ENCODE measurements at places on chromosomes 4 and X.

DNA sequence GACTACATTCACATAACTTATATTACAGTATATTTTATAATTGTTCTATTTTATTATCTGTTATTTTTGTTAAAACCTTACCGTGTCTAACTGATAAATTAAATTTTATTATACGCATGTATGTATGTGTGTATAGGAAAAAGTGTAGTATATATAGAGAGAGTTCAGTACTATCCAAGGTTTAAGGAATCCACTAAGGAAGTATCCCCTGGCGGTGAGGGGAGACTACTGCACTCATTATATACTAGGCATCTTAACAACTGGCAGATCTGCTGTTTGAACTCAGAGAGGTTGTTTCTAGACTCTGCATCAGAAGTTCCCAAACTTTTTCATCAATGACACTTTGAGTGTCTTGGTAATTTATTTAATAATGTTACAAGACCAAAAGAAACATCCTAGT lies 70.9 kb downstream of the NDST4 start:
- no peak for DNase-seq

- DNase-seq: no peak
Measured at GRCh38 chr4:87983996-87984395, 8.5 kb downstream of the SPP1 start.

DNA sequence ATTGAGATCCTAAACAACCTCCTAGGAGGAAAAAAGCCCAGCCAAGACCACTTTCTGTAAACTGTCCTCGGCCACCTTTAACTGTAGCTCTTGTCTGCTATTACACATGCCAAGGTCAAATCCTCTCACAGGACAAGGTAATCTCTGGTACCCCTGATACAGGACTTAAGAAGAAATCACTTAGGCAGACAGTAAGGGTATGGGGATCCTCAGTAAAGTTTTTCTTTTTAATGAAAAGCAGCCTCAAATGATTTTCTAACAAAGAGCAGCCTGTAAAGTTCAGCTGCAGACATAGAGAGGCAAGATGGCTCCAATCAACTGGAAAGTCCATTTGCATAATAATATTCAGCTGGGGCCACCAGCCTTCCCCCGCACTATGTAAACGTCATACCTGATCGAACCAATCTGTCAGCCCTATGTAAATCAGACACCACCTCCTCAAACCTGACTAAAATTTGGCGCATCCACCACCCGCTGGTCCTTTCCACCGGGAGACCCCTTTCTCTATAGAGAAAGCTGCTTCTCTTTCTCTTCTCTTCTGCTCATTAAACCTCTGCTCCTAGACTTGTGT lies 14.6 kb upstream of the MPP1 start:
- no peak for DNase-seq

DNA sequence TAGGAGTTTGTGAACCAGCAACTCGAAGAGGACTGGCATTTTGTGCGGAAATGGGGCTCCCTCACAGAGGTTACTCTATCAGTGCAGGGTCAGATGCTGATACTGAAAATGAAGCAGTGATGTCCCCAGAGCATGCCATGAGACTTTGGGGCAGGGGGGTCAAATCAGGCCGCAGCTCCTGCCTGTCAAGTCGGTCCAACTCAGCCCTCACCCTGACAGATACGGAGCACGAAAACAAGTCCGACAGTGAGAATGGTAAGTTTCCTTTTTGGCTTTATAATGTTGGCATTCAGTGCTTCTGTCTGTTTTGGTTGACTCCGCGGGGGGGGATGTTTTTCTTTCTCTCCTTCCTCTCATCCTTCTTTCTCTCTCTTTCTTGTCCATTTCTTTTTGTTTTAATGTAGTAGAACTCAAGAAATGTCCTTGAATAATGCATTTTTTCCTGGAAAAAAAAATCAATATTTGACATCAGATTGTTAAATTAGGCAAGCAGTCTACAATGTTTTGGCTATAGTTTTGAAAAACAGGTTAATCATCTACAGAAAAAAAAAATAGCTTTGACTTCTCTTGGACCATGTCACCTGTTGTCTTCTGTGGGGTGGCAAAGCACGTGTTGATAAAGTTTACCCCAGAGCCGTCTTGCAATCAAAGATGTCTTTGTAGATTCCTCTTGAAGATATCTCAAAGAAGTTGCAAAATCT lies 103.6 kb downstream of the TENM3 start:
- DNase-seq: no peak

GRCh38 chr4:4780729-4781244 lies 78.7 kb upstream of the MSX1 start:
- DNase-seq: no peak

DNA sequence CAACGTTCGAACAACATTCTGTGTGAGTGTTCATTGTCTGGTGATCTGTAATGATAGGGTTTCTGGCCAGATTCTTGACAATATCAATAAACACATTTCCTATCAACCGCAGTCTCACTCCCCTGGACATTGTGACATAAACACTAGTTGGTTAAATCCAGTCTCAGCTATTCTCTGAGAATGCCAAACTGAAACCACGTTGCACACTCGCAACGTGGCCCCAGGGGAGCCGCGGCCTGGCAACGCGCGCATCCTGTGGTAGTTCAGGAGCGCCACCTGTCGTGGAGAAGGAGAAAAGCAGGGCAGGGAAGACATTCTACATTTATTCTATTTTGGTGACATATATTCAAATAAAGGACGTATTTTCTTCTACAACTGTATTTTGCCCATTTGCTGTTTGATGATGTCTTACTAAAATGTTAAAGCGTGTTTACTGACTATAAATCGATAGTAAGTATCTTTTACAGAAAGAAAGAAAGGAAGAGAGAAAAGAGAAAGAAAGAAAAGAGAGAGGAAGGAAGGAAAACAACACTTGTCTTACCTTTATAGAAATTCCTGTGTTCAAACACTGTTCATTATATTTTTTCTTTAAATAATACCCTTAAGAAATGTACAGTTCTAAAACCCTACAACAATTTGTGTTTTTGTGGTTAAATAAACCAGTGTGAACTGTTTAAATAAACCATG lies 738.3 kb upstream of the FRG1 start:
- peak; percentile 27 for DNase-seq

- no peak for DNase-seq
Measured at GRCh38 chr4:121155893-121156292, 8.2 kb downstream of the TNIP3 start.

DNA sequence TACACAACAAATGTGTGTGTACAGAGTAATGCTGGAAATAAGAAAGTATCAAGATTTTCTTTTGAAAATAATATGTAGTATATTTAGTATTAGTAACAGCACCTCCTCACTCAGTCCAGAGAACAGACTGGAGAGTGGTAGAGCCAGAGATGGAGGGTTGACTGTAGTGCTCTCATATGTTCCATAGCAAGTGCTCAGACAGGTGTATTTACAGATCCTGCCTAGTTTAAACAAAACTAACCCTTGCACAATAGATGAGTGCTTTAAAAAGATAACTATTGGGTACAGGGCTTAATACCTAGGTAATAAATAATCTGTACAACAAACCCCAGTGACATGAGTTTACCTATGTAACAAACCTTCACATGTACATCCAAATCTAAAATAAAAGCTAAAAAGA lies 381.0 kb upstream of the EMCN start:
- no peak for DNase-seq

GRCh38 chr4:14018191-14018853 lies 390.8 kb upstream of the BOD1L1 start:
- no peak for DNase-seq

- DNase-seq: peak; percentile 85
Measured at GRCh38 chr4:169619958-169620879, at the start of gene CLCN3. TSS of gene CLCN3 (plus strand) at chr4:169620578. CDS start at chr4:169635929, 15,351 bp downstream.

- no peak for DNase-seq
Measured at GRCh38 chr4:1233641-1234308, 15.2 kb downstream of the CTBP1 start.

- no peak for DNase-seq
Measured at GRCh38 chrX:85051627-85052026, 48.0 kb downstream of the APOOL start.

DNA sequence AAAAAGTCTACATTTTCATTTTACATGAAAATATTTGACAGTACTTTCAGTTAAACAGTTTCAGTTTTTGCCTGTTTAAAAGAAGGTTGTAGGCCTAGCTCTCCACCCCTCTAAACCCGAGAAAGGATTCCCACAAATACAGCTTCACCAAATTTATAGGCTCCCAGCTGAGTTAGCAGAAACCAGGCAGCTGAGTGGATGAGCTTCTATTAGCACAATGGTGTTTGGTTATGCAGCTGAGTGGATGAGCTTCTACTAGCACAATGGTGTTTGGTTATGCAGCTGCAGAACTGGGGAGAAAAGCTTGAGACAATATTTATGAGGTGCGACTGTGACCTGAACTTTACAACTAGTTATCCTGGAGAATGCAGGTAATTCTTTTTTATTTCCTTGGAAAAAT lies 36.6 kb upstream of the PAQR3 start:
- no peak for DNase-seq

DNA sequence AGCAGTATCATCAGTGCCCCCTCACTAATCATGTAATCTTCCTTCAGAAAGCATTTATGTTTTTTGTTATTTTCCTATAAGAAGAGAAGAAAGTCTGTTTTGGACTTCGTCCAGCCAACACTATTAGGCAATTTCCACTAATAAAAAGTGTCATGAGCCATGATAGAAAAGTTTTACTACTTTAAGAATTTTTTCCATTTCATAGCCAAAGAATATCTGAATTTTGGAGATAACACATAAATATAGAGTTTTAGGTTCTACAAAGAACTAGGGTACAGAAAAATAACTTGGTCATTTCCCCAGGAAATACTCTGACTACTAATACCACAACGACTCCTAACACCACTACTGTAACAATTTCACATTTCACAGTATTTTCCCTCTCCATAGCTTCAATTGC lies 41.8 kb upstream of the VEGFC start:
- no peak for DNase-seq
